Hepatocyte (in vitro differentiated cells): ENCODE measurements at places on chromosomes 4 and X. TPM values are rescaled to one million over a fixed set of nuclear protein-coding genes. Genes with fewer than 3 reads are reported as not detected.

GRCh38 chrX:71536285-71536684 is 3.4 kb downstream of the OGT start:
- DNase-seq, result no peak

- no peak for DNase-seq
Measured at GRCh38 chrX:82127228-82128123, 925.6 kb downstream of the SH3BGRL start.

Gene PCDH10
- total RNA-seq, result 22.7 and 24.1 TPM in 2 replicates

DNA sequence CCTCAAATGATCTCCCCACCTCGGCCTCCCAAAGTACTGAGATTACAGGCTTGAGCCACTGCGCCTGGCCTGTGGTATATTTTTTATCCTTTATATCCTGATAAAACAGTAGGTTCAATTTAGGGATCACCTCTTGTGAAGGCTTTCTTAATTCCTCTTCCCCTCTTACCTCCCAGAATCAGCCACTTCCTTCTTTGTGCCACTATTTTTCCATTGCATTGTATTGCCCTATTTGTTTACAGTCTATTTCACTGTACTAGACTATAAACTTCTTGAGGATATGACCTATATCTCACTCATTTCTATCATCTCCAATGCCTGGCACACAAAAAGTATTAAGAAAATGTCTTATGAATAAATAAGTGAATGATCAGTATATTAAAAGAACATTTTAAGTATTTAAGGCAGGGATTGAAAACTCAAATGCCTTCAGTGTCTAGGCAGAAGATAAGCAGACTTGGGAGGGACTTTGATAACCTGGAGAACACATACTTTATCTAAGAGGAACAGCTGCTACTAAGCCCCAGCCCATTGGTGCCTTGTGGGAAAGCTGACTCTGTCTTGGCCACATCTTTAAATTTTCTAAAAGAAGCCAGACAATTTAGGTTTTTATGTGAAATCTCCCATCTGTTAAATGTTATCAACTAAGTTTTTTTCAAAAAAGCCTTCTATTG is 82.3 kb upstream of the OGT start:
- DNase-seq, result no peak

DNA sequence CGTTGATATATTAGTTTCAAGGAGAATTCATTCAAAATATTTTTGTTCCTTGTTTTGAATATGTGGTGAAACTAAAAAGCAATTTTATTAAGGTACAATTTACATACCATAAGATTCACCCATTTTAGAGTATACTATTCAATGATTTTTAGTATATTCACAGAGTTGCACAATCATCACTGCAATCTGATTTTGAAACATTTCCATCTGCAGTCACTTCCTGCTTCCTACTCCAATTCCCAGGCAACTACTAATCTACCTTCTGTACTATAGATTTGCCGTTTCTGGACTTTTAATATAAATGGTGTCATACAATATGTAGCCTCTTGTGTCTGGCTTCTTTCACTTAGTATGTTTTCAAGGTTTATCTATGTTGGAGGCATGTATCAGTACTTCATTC is 71.3 kb downstream of the SLC9A7 start:
- no peak for DNase-seq

DNA sequence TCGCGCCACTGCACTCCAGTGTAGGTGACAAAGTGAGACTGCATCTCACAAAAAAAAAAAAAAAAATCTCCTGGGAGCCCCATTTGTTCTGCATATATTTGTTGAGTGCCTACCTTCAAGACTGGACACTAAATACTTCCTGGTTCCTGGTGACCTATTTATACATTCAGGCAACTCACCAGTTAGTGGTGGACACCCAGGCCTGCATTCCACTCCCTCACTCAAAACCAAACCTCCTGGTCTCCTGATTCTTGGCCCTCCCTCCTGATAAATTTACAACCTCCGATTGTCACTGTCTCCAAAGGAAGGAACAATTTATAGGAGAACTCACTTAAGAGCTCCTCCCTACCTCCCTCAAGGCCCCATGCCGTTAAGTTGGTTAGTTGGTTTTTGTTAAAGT is 3.1 kb downstream of the SYAP1 start:
- no peak for DNase-seq

- DNase-seq, result no peak
Measured at GRCh38 chr4:184376126-184376838, 98.1 kb downstream of the IRF2 start.

DNA sequence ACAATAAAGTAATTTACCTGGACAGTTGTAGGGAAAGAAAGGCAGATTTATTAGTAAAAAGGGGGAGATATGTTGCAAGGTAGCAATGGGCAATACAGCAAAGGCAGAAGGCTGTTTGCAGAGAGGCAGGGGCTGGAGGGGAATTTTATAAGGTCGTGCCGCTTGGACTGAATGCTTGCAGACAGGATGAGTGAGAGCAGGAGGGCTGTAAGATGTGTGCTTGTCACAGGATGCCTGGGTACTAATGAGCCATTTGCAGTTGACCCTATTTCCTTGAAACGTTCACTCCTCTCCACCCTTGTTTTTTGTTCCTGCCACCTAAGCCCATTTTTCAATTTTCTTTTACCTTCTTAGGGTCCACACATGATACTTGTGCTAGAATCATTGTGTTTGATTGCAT is 214.7 kb downstream of the TRAM1L1 start:
- DNase-seq, result no peak
